ENCODE measurements at places on chromosomes 6 and 20. TPM values are rescaled to one million over a fixed set of nuclear protein-coding genes. Genes with fewer than 3 reads are reported as not detected.

Gene ETV7
- 0.88 TPM for total RNA-seq

DNA sequence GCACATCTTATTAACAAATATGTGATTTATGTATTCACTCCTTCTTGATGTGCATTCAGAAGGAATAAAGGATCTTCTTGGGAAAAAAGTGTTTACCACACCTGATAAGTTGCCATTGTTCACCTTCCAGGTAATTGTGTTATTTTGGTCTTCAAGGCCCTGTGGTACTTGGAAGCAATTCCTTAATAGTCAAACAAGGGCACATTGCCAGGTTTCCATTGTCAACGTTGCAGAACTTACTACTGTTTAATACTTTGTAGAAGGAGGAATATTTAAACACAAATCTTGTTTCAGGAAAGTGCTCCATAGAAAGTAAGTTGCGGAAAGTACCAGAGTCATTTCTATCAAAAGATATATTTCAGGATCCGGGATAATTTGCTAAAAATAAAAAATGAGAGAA is 129.5 kb upstream of the SGK1 start:
- DNase-seq, result no peak
- peaks cover 40% of the 10 kb centered on the region for H3K4me1 ChIP-seq
- H3K36me3 ChIP-seq, result no peaks in the 10 kb centered on the region
- no peaks in the 10 kb centered on the region for H3K27me3 ChIP-seq

GRCh38 chr6:34036357-34037069 is 109.4 kb downstream of the GRM4 start:
- no peak overlapping the region for H3K4me3 ChIP-seq
- peaks cover 3% of the 10 kb centered on the region for H3K27me3 ChIP-seq
- H3K27ac ChIP-seq, result no peak overlapping the region
- H3K36me3 ChIP-seq, result no peaks in the 10 kb centered on the region
- peaks cover 6% of the 10 kb centered on the region for H3K4me1 ChIP-seq
- no peak for DNase-seq

Gene C4B
- 4.7 TPM for total RNA-seq

Gene SNAP25
- total RNA-seq, result 3.9 TPM

GRCh38 chr6:8549074-8549790 is 113.9 kb upstream of the SLC35B3 start:
- no peaks in the 10 kb centered on the region for H3K4me1 ChIP-seq
- no peak overlapping the region for H3K4me3 ChIP-seq
- no peak overlapping the region for H3K27ac ChIP-seq
- no peaks in the 10 kb centered on the region for H3K36me3 ChIP-seq

DNA sequence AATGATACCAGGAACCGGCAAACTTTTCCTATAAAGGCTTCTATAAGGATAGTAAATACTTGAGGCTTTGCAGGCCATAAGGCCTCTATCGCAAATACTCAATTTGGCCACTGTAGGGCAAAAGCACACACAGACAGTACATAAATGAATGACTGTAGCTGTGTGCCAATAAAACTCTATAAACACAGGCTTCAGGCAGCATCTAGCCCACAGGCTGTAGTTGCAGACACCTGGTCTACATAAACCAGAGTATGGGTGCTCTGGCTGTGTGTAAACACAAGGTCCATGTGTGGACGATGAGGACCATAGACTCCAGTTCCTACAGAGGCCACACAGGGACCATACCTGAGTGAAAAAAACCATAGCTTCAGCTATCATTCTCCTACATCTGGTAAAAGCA is 52.2 kb downstream of the ZMYND8 start:
- no peak overlapping the region for H3K27ac ChIP-seq
- no peak for DNase-seq
- H3K36me3 ChIP-seq, result peaks cover 32% of the 10 kb centered on the region
- peaks cover 27% of the 10 kb centered on the region for H3K4me1 ChIP-seq
- no peaks in the 10 kb centered on the region for H3K27me3 ChIP-seq

- H3K4me3 ChIP-seq, result no peak overlapping the region
- H3K27me3 ChIP-seq, result peaks cover 4% of the 10 kb centered on the region
- H3K36me3 ChIP-seq, result peaks cover 2% of the 10 kb centered on the region
- H3K4me1 ChIP-seq, result no peaks in the 10 kb centered on the region
Measured at GRCh38 chr6:14401246-14401645, 283.7 kb downstream of the CD83 start.

Gene PTCRA
- not detected for total RNA-seq

- H3K27me3 ChIP-seq, result peaks cover 2% of the 10 kb centered on the region
- H3K4me3 ChIP-seq, result no peak overlapping the region
- no peaks in the 10 kb centered on the region for H3K4me1 ChIP-seq
- H3K27ac ChIP-seq, result peak overlapping the region; percentile 31
- H3K36me3 ChIP-seq, result peaks cover 2% of the 10 kb centered on the region
Measured at GRCh38 chr20:49210101-49210756, 9.0 kb upstream of the DDX27 start.

- H3K4me3 ChIP-seq, result no peak overlapping the region
- H3K4me1 ChIP-seq, result no peaks in the 10 kb centered on the region
- H3K36me3 ChIP-seq, result no peaks in the 10 kb centered on the region
- H3K27me3 ChIP-seq, result no peaks in the 10 kb centered on the region
- no peak for DNase-seq
Measured at GRCh38 chr20:24376311-24377099, 92.9 kb upstream of the SYNDIG1 start.

Gene HLA-DQA1
- 13.3 TPM for total RNA-seq

Gene NANP
- 9.8 TPM for total RNA-seq

GRCh38 chr6:66126358-66126757 is 419.3 kb upstream of the EYS start:
- no peaks in the 10 kb centered on the region for H3K36me3 ChIP-seq
- H3K4me3 ChIP-seq, result no peak overlapping the region
- no peaks in the 10 kb centered on the region for H3K27me3 ChIP-seq
- no peak overlapping the region for H3K27ac ChIP-seq
- no peaks in the 10 kb centered on the region for H3K4me1 ChIP-seq

DNA sequence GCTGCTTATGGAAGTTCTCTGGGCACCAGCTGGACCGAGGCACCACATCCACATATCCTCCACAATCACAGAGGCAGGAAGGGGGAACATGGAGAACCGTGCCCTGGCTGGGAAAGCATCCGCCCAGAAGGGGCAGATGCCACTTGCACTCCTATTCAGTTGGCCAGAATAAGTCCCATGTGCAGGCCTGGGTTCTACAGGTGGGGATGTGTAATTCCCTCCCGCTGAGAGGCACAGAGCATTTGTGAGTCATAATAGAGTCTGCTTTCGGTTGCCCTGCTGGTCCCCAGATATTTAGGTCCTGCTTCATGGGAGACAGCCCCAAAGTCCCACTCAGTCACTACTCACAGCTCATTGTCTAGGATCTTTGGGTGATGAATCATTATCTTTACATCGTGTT is 104.0 kb downstream of the PHACTR3 start:
- H3K27me3 ChIP-seq, result peaks cover 2% of the 10 kb centered on the region
- no peaks in the 10 kb centered on the region for H3K36me3 ChIP-seq
- DNase-seq, result no peak

DNA sequence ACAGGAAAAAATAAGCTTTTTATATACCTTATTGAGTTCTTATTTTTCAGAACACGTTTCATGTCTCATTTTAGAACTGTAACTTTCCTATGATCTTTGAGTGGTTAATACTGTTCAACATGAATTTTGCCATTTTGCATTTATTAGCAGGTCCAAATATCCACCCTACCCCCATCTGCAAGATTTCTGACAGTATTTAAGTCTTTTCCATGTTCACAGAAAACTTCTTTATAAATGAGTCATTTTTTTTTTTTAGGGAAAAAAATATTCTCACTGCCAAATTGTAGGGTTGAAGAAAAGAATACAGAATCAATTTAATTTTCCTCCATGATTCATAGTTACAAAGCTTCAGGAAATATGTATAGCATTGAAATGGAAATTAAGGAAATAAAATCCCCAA is 101.8 kb downstream of the COL21A1 start:
- no peak overlapping the region for H3K4me3 ChIP-seq
- no peaks in the 10 kb centered on the region for H3K27me3 ChIP-seq
- no peaks in the 10 kb centered on the region for H3K4me1 ChIP-seq
- no peak for DNase-seq

DNA sequence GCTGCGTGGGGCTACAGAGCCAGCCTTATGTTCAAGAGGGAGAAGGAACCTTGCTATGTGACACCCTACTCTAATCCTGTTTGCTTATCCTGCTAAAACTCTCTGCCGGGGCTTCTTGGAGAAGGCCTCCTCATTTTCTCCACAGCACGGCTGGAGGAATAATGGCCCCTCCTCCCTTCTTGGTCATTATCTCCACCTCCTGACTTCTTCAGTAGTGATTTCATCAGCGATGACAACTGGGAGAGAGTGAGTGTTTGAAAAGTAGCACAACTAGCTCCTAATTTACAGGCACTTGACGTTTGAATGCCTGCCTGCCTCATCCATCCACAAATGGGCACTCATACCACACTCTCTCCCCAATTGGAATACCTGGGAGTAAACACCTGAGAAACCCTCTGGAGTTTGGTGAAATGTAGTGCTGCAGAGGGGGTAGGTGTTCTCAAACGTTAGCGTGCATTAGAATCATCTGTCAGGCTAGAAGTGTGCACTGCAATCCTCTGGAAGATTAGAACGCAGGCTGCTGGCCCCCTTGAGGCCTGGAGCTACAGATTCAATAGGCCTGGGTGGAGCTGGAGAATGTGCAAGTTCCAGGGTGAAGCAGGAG is 148.5 kb downstream of the FOXC1 start:
- no peaks in the 10 kb centered on the region for H3K4me1 ChIP-seq
- H3K36me3 ChIP-seq, result no peaks in the 10 kb centered on the region
- no peak overlapping the region for H3K4me3 ChIP-seq
- H3K27me3 ChIP-seq, result peaks cover 5% of the 10 kb centered on the region
- no peak for DNase-seq
- no peak overlapping the region for H3K27ac ChIP-seq

Gene PHACTR2
- total RNA-seq, result 63.5 TPM

Gene RPS18
- 2,946 TPM for total RNA-seq

GRCh38 chr6:73929405-73929804 is 233.4 kb downstream of the CD109 start:
- no peaks in the 10 kb centered on the region for H3K36me3 ChIP-seq
- H3K27ac ChIP-seq, result no peak overlapping the region
- H3K4me3 ChIP-seq, result no peak overlapping the region
- no peaks in the 10 kb centered on the region for H3K4me1 ChIP-seq
- H3K27me3 ChIP-seq, result no peaks in the 10 kb centered on the region

Data from activated T-helper 1 cell treated with anti-CD3 and anti-CD28 coated beads, Interleukin-12 subunit alpha, Interleukin-12 subunit beta, Interleukin-2, Interleukin-4 antibody, amounts not matched to agents 30 ng/mL and 10 ng/mL and 1 ng/mL, durations not matched to agents 14 hours and 24 hours and 36 hours (primary cell).